RPMI8226 (cell line): ENCODE measurements at places on chromosomes 13 and 19.

- no peak for DNase-seq
These were observed 213.5 kb downstream of the DIAPH3 start for GRCh38 chr13:59950266-59950665.

DNA sequence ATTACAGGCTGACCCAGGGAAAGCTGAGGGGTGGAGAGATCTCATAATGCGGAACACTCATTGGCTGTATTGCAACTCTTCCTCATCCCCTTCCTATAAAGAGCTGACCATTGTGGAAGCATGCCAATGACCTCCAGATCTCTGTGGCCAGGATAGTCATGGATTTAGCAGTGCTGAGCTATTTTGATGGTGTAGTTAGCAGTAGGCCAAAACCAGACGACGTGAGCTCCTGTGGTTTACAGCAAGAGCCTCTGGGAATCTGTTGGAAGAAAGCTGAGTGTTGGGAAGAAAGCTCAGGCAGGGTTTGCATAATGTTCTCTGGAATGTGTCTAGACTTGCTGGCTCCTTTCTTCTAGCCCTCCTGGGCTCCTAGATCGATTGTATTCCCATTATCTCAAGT, 187.5 kb upstream of the GPC6 start:
- no peak for DNase-seq

- no peak for DNase-seq
These were observed 23.1 kb downstream of the UNC13A start for GRCh38 chr19:17665058-17665457.

DNA sequence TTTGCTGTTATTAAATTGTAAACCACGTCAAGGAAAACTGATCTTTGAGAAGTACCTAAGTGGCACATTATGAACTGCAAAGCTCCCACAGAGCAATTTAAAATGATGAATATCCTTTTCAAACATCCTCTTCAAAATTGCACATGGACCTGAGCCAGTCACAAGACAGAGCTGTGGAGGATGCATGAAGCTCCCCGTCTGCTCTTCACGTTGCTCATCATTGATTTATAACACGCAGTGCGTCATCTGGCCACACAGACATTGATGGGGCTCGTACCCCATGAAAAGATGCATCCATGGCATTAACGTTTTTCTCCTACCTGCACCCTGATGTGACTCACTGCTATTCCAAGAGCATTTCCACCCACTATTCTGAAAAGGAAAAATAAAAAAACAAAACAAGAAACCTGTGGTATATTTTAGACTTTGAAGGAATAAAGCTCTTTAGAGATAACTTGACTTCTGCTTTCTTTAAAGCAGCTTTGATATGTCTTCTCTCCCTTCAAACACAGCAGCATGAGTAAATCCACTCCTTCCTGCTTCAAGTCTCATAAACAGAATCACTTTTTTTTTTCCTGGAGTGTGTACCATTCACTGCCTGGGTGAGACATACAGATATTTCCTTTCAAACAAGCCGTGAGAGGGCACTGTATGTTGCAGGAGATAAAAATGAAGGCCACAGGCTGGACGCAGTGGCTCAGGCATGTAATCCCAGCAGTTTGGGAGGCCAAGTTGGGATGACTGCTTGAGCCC, 7.2 kb upstream of the SERTM1 start:
- no peak for DNase-seq

GRCh38 chr19:24074720-24075454, 12.1 kb upstream of the ZNF254 start:
- no peak for DNase-seq

DNA sequence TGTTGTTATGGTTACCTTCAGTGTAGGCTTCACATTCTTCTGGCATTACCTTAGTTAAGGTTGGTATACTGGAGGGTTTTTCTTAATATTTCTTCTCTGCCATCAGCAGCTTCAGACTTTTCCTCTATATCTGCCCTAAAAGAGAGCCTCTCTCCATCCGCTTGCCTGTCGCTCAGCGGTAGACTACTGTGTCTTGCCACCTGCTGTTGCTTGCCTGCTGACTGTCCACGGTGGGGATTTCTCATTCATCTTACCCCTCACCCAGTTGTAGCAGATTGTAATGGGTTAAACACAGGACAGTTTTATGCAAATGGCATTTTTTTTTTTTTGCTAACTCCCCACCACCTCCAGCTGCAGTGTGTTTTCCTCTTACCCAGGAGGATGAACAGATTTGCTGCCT, 577.2 kb downstream of the SLITRK5 start:
- DNase-seq = no peak

- DNase-seq = no peak
These were observed 520.7 kb upstream of the NBEA start for GRCh38 chr13:34421347-34421719.

DNA sequence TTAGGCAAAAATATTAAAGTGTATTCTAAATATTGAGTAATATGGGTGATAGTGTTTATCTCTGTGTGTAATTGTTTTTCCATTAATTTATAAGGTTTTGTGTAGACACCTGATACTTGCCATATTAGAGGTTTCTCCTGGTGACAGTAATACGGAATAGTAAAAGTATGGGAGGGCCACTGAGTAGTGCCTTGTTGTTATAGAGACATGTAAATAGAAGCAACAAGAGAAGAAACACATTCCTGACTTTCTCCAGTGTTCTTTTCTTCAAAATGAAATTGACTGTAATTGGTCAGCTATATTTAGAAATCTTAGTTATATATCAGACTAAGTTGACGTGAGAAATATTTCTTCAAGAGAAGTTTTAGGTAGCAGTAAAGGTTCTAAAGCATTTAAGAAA, 18.5 kb downstream of the RNASEH2B start:
- no peak for DNase-seq

GRCh38 chr19:35522745-35523327, 5.3 kb downstream of the SBSN start:
- no peak for DNase-seq

DNA sequence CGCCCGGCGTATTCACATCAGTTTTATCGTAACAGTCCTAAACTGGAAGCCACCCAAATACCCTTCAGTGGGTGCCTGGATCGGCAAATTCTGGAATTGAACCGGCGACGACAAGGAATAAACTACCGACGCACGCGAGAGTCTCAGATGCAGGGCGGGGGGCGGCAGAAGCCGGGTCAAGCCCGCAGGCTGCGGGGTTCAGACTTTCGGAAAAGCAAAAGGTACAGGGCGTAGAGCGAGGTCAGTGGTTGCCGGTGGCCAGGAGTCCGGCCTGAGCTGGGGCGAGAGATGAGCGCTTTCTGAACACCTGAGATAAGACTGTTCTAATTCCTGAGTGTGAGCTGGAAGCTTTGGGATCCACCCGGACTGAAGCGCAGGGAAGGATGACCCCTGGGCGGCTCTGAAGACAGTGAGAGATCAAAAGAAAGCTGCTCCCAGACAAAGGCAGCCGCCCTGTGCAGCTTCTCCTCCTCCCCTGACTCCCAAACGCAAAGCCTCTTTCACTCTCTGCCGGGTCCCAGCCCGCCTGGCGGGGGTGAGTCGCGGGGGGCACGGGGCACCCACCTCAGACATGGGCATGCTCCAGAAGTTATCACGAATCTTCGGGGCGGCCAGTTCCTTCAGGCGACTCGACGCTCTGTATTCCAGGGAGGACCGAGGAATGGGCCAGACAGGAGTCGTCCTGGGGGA, 26.2 kb upstream of the MIER2 start:
- no peak for DNase-seq

DNA sequence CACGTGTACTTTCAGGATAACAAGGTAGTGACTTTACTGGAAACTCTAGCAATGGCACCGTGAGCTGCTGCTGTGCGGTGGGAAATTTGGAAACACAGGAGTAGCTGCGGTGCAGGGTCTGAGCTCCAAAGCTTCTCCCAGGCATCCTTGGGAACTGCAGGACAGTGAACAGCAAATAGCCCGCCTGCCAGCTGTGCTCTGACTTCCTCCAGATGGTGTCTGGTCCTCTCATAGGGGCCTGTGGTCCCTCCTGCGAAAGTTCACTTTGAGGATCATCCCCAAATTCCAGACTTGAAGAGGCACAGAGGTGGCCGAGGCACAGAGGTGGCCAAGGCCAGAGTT, 287.3 kb upstream of the MAB21L1 start:
- DNase-seq = no peak

DNA sequence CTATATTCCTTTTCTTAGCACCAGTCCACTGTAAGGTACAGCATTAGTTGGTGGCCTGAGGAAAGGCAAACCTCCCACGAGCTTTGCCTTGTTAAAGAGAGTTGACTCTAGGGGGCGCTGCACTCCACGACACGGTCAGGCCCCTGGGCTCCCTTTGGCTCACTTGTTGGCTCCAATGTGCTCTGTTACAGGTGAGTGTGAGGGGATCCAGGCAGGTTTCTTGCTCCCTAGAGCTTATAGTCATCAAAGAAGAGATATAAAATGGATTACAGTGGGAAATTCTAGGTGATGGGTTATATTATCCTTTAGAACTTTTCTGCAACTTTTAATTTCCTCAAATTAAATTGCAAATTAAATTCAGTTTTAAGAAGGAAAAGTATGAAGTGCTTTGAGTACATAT, 3.7 kb downstream of the WDR87 start:
- peak; percentile 81 for DNase-seq
